ENCODE measurements at places on chromosomes 3 and 15. TPM values are rescaled to one million over a fixed set of nuclear protein-coding genes. Genes with fewer than 3 reads are reported as not detected.

DNA sequence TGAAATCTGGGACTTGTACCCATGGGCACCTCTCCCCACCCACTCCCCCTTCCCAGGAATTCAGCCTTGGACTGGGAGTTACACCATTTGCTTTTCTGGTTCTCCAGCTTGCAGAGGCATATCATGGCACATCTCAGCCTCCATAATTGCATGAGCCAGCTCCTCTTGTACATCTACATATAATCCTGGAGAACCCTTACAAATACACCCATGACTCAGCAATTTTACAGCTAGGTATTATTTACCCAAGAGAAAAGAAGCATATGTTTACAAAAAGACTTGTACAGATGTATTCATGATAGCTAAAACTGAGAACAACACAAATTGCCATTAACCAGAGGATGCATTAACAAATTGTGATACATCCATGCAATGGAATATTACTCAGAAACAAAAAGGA is 58.4 kb downstream of the RPLP1 start:
- H3K27ac ChIP-seq, result no peak overlapping the region
- DNase-seq, result no peak
- peaks cover 32% of the 10 kb centered on the region for H3K27me3 ChIP-seq
- no peaks in the 10 kb centered on the region for H3K4me1 ChIP-seq
- no peak overlapping the region for H3K4me3 ChIP-seq

Gene ZNF774
- 2.3 TPM for total RNA-seq

GRCh38 chr3:119729996-119730395 is 27.2 kb downstream of the CFAP91 start:
- no peaks in the 10 kb centered on the region for H3K36me3 ChIP-seq
- H3K4me1 ChIP-seq, result peaks cover 13% of the 10 kb centered on the region
- H3K27me3 ChIP-seq, result peaks cover 8% of the 10 kb centered on the region
- no peak for DNase-seq
- H3K4me3 ChIP-seq, result no peak overlapping the region

- peaks cover 2% of the 10 kb centered on the region for H3K27me3 ChIP-seq
- no peak for DNase-seq
- H3K4me1 ChIP-seq, result peaks cover 77% of the 10 kb centered on the region
Measured at GRCh38 chr3:133588035-133588434, 14.5 kb downstream of the CDV3 start.

DNA sequence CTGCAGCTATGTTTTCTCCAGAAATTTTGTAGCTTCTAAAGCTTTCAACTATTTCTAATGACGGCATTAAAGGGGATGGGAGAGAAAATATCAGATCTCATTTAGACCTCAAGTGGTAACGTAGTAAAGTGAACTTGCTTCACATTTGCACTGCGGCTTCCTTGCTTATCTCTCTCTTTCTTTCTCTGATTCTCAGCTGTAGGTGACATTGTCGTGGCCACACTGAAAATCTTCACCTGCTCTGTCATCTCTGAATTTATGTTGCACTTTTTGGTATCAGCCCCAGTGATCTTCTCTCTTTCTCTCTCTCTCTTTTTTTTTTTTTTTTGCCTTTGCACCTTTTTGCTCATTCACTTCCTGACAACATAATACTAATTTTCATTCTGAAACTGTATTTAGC is 254.1 kb upstream of the SATB1 start:
- no peak overlapping the region for H3K4me3 ChIP-seq
- no peak overlapping the region for H3K27ac ChIP-seq
- peaks cover 1% of the 10 kb centered on the region for H3K27me3 ChIP-seq
- no peaks in the 10 kb centered on the region for H3K36me3 ChIP-seq
- no peak for DNase-seq

- H3K27me3 ChIP-seq, result peaks cover 6% of the 10 kb centered on the region
- H3K4me3 ChIP-seq, result no peak overlapping the region
- no peaks in the 10 kb centered on the region for H3K36me3 ChIP-seq
Measured at GRCh38 chr3:141070727-141071357, 19.7 kb downstream of the SPSB4 start.

Measured in HFFc6 (cell line).